Astrocyte of the spinal cord (primary cell): ENCODE measurements at places on chromosomes 1 and 21.

GRCh38 chr1:8789314-8790214 is 27.9 kb downstream of the RERE start:
- DNase-seq, result no peak

GRCh38 chr1:206982216-206982615 is 12.0 kb upstream of the FCAMR start:
- peak; percentile 27 for DNase-seq

DNA sequence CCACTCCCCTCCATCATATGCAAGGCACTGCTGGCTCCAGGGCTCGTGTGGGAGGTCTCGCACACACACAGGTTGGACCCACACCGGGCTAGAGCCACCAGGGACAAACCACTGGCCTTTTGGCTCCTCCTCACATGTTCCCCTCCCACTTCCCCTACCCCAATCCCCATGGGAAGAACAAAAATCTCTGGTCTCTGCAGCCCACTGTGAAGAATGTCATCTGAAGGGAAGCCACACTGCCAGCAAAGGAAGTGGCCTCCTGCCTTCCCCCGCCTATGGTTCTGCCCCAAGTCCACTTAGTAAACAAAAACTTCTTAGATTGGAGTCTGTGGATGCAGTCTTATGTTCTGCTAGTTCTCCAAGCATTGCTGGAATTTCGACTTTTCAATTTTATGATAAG is 24.2 kb downstream of the OLFML3 start:
- DNase-seq, result no peak

DNA sequence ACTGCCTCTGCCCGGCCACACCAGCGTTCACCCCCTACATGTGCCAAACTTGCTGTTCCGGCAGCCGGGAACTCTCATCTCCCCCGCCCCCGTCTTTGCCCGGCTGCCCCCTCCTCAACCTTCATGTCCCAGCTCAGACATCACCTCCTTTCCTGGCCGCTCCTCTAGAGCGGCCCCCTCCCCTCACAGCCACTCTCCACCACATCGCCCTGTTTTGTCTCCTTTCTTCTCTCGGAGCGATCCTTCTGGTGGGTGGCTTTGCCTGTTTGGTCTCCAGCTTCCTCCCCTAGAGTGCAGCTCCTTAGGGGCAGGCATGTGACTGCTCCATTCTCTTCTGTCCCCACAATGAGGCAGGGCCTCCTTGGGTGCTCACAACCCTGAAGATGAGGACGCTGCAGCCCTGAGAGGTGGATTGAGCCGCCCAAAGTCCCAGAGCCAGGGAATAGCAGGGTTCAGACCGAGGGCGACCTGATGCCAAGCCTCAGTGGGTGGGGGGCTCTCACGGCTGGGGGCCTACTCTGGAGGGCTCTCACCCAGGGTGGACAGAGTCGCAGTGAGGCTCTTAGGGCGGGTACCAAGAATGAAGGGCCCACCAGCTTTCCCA is 44.9 kb upstream of the ECE1 start:
- DNase-seq, result no peak

DNA sequence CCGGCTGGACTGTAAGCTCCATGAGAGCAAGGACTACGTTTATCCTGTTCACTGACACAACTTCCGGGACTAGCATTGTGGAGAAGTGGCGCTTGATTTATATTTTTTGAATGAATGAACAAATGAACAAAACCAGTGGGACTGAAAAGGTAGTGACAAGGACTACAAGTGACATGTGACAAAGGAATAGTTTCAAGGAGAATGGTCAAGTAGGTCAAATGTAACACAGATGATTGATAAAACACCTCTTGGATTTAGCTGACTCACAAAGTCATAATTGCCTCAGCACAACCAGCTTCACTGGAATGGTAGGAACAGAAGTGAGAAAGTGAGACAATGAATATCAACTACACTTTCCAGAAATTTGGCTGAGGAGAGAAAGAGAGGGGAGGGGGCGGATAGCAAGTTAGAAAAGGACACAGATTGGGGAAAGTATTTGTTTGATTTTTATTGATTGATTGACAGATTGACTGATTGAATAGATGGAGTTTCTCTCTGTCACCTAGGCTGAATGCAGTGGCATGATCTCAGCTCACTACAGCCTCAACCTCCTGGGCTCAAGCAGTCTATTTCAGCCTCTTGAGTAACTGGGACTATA is 14.2 kb downstream of the MTF1 start:
- no peak for DNase-seq
